Epithelial cell of proximal tubule (primary cell): ENCODE measurements at places on chromosomes 16 and 17. TPM values are rescaled to one million over a fixed set of nuclear protein-coding genes. Genes with fewer than 3 reads are reported as not detected.
A peak's percentile ranks its signal among the peaks of the same experiment; 100 is the strongest.

- no peak for DNase-seq
Observed at GRCh38 chr17:12549499-12550041, 116.1 kb upstream of the MYOCD start.

TEKT1 gene
- not detected in 2 replicates for total RNA-seq

DNA sequence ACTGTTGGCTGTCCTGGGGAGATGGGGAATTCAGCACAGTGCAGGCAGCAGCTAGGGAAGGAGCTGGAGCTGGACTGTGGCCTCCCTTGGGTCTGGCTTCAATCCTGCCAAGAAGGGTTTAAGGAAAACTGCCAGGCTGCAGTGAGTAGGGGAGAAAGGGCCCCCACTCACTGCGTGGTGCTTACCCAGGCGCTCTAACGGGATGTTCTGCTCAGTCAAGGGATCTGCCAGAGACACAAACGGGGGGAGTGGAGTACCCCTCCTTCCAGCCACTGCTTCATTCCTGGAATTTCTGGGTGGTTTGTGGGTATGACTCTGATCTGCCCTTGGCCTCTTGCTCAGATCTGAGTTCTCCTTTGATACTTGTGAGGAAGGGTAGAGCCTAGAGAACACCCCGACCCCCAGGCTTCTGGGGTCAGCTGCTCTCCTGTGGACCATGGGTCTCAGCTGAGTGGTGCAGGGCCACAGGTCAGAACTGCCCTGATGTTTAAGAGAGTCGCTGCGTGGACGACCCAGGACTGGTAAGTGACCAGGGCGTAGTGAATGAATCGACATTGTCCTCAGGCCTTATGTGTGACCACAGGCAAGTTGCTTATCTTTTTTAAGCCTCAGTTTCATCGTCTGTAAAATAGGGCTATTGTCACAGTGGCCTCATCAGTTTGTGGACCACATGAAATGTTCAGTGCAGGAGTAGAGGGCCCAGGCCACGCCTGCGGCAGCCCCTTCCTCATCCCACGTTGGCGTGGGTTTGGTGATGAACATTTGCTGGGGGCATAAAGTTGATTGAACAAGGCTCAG, 9.6 kb downstream of the CRISPLD2 start:
- peak; percentile 59 for DNase-seq

EFCAB5 gene
- total RNA-seq = 0.29 and 2.5 TPM in 2 replicates

- DNase-seq = no peak
Observed at GRCh38 chr17:57699751-57700219, 45.3 kb downstream of the CCDC182 start.

ABCC11 gene
- total RNA-seq = not detected in 2 replicates

ASIC2 gene
- total RNA-seq = 0.23 and 0.51 TPM in 2 replicates

DNA sequence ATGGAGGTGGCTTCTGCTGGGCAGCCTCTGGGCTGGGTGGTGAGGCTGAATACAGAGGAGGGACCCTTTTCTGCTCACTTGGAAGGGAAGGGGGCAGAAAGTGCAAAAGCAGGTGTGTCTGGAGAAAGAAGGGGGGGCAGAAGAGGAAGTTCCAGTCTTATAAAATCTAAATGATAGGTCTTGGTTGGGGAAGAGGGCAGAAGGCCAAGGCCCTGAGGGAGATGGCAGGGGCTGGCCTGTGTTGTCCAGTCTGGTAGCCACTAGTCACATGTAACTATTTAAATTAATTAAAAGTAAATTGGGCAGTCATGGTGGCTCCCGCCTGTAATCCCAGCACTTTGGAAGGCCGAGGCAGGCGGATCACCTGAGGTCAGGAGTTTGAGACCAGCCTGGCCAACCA, 2.5 kb upstream of the CAMKK1 start:
- DNase-seq = no peak

DHRS7C gene
- not detected in 2 replicates for total RNA-seq

- DNase-seq = no peak
Observed at GRCh38 chr16:86523166-86523740, 12.9 kb downstream of the FOXF1 start.

DNA sequence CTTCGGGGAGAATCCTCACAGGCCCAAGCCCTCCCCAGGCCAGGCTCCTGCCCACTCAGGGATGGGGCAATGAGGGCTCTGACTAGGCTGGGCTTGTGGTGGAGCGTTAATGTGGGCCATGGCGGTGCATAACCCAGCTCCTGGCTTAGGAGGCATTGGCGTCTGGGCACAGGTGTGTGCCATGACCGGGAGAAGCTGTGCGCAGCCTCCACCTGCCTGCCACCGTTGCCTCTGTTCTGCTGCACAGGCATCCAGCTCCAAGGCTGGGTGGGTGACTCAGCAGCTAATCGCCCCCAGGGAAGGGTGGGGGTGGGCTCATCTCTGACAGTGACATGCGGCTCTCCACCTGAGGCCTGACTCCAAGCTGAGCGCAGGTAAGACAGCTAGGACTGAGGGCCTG, 3.5 kb upstream of the ARHGAP27 start:
- no peak for DNase-seq

- no peak for DNase-seq
Observed at GRCh38 chr16:74462361-74462760, 41.1 kb upstream of the CLEC18B start.

PSMB3 gene
- total RNA-seq = 311 and 436 TPM in 2 replicates

DNA sequence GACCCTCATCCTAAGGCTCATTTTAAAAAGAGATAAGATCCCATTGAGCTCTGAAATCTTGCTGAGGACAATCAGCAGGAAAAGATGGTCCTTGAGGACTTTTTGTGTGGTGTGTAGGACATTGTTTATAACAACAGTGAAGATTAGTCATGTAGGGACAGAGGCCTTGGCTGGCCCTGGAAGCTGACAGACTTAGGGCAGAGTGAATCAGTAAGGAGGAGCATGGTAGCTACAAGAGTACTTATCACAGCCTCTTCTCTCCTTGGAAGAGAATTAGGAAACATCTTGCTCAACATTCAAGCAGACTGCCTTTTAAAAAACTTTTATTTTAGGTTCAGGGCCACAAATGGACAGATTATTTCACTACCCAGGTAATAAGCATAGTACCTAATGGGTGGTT, 665.9 kb upstream of the SALL1 start:
- no peak for DNase-seq

DNA sequence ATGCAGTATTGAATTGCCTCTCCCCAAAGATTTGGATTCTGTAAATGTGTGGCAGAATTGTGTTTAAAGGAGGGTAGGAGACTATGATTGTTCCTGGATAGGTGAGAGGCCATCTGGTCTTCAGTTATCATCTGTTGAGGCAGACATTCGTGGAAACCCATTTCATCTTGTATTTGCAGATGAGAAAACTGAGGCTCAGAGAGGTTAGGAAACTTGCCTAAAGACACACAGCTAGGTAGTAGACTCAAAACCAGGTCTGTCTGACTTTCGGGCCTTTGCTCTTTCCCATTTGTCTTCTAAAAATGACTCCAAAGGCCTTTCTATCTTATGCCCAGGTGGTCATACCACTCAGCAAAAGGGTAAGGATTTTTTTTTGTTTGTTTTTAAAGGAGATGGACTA, 210.3 kb downstream of the SHISA9 start:
- no peak for DNase-seq

KCNJ18 gene
- not detected in 2 replicates for total RNA-seq

DNA sequence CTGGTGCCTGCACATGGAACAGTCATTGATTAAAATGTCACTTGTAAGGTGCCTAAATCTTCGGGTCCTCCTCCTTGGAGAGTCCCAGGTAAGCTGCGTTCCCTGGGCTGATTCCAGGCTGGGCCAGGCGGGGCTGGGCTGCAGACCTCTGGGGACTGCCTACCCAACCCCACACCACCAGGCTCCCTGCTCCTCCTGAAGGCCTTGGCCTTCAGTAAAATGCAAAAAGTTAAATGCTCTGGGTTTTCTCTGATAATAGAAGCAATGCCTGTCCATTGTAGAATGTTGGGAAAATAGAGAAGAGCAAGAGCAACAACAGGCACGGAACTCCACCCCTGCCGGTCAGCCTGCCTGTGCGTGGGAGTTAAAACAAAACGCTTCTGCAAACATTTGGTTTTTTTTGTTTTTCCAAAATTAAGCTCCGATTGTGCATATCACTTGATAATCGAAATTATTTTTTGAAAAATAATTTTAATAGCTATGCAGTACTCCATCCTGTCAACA, 363.9 kb downstream of the SEC14L1 start:
- no peak for DNase-seq

- no peak for DNase-seq
Observed at GRCh38 chr16:23013484-23013883, 135.8 kb downstream of the USP31 start.

GRCh38 chr17:3693141-3693540, 2.8 kb downstream of the P2RX5 start:
- no peak for DNase-seq

SLC12A3 gene
- not detected in 2 replicates for total RNA-seq

DNA sequence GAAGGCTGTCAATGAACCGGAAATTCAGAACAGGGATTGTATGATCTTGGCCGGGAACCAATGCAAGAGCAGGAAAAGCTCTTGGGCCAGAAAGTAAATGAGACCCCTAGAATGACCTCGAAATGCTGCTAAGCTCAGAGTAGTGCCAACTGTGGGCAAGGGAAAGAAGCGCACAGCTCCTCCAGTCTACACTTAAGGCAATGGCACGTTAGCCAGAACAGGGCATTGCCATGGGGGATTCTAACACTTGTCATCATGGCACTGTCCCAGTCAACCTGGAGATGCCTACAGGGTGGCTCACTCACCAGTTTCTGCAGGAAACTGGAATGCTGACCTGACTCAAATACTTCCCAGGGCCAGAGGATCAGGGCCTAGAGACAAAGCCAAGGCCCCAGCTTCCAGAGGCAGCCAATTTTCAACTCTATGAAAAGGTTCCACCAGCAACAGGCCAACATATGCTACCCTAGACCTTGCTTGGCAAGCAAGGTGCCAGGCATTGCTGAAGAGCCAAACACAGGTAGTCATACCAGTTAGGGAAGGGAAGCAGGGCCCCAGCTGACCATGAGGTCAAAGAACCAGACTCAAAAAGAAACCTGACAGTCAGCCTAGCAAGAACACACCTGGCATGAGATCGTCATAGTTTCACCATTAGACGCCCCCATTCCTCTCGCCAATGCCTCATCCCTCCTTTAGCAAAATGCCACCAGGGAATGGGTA, 34.9 kb downstream of the ARHGAP17 start:
- DNase-seq = no peak

GRCh38 chr17:35709874-35710273, 21.6 kb upstream of the RASL10B start:
- no peak for DNase-seq

DNA sequence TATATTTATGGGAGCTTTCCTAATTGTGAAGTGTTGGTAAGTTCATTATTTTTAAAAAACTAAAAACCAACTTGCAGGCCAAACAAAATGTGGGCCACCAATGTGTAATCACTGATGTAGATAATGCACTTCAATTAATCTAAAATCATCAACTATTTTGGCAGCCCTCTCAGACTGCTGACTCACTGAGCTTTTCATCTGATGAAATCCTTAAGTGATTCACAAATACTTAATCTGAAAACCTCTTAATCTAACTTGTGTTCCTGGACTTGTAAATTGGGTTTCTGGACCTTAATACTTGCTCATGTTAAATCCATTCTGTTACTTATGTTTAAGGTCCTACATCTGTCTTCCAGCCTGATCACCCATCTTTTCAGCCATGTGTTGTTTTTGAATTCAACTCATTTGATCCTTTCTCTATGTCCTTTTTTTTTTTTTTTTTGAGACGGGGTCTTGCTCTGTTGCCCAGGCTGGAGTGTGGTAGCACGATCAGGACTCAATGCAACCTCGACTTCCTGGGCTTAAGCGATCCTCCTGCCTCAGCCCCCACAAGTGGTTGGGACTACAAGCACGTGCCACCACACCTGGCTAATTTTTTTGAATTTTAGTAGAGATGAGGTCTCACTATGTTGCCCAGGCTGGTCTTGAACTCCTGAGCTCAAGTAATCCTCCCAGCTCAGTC, 39.0 kb downstream of the PRKCB start:
- no peak for DNase-seq
